Central memory CD8-positive, alpha-beta T cell (primary cell): ENCODE measurements at places on chromosomes 6 and 20.

GRCh38 chr6:12381587-12381986 is 91.4 kb downstream of the EDN1 start:
- no peak for DNase-seq

- DNase-seq, result no peak
These were observed 139.1 kb upstream of the GMDS start for GRCh38 chr6:2384528-2384927.

DNA sequence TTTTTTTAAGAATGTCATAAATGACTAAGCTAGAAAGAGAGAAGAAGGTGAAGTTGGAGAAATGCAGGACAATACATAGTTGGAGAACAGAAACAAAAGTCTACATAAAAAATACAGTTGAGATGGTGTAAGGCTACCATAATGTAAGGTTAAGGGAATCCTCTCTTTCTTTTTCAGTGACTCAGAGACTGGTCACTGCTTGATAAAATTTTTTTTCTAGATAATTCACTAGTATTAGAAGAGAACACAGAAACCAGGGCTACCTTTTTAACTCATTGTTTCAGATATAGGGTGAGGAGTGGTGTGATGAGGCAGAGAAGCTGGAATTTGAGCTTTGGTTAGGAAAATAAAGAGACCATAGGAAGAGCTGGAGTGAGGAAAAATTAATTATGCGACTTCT is 18.2 kb upstream of the EDN1 start:
- DNase-seq, result no peak

GRCh38 chr6:15956205-15957106 is 172.4 kb upstream of the MYLIP start:
- DNase-seq, result no peak

- no peak for DNase-seq
These were observed 43.7 kb downstream of the CDH22 start for GRCh38 chr20:46264391-46265266.

DNA sequence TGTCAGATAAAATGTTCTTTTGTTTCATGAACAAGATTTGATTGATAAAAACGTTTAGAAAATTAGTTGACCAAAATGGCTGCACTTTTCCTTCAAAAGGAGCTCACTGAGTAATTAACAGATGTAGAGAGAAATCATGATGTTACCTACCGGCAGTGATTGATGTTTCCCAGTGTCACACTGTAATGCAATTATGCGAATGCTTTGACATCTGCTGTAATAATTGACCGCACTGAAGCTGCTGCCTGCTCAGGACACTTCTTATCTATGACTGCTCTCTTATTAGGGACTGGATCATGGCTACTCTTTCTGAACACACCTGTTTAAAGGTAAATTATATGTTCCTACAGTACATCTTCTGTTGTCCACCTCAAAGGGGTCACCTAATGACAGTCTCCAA is 94.6 kb downstream of the GPR63 start:
- no peak for DNase-seq

- no peak for DNase-seq
These were observed 12.1 kb downstream of the TRIM31 start for GRCh38 chr6:30100585-30101443.
